ENCODE measurements at places on chromosomes 1 and 21.

- no peak for DNase-seq
These were observed 65.6 kb downstream of the IFI44 start for GRCh38 chr1:78715181-78715661.

DNA sequence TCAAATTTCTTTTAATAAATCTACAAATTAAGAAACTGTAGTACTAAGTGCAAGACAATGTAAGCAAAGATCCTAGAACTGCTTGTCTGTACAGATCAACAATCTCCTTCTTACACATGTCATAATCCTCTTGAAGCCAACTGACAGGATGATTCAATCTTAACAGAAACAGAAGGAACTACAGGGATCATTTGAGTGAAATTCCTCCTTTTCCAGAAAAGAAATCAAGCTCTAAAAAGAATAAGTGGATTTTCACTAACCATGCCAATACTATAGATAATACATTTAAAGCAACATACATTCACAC is 53.2 kb downstream of the RAB3GAP2 start:
- no peak for DNase-seq

GRCh38 chr1:60694980-60695379 is 387.4 kb upstream of the NFIA start:
- DNase-seq: no peak

GRCh38 chr1:117574161-117574835 is 31.6 kb upstream of the TENT5C start:
- no peak for DNase-seq

DNA sequence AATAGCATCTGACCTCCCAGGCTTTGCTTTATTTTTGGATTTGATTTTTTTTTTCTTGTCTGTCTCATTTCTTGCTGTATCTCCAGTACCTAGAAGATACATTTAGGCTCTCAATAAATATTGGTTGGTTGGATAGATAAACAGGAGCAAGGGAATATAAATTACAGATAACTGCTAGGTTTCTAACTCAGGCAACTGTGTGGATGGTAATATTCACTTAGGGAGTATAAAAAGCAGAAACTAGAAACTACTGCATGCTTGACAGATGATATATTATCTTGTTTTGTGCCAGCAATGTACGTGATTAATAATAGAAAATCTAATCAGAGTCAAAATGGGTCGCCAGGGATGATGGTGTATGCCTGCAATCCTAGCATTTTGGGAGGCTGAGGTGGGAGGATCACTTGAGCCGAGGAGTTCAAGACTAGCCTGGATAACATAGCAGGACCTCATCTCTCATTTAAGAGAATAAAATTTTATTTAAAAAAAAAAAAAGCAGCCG is 31.0 kb upstream of the TARS2 start:
- DNase-seq: no peak

DNA sequence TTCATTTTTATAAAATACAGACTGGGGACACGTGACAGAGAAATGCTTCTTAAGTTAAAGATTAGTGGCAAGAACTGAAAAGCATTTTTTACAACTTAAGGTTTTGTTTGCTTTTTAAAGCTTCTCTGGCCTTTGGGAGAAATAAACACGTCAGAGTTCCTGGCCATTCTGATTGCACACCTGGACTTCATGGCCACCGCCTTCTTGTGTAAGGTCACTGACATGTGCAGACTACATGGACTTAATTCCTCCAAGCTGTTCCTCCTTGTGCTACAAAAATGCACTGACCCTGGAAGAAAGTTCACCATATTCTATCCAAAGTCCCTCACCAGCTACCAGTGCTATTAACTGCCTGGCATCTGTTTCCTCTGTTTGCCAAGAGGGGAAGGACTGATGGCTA is 56.1 kb downstream of the GADD45A start:
- DNase-seq: no peak

DNA sequence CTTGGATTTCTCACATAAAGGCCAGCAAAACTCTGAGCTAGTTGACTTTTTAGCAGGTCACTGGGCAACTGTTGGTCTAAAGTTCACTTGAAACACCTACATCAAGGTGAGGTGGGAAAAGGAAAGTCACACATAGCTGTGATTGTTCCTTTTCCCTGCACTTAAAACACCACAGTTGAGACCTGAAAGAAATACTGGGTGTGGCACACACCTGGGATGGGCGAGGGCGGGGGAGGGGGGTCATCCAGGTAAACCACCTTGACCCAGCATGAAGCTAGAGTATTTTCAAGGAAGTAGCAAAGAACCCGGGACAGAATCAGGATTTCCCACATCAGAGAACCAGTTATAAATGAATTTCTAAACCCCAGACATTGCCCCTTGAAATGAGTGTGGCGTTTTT is 26.4 kb downstream of the ZNF697 start:
- no peak for DNase-seq

- no peak for DNase-seq
These were observed 19.7 kb downstream of the ACBD6 start for GRCh38 chr1:180482425-180483275.
